Hepatic stellate cell (primary cell): ENCODE measurements at places on chromosomes 12 and 14.

DNA sequence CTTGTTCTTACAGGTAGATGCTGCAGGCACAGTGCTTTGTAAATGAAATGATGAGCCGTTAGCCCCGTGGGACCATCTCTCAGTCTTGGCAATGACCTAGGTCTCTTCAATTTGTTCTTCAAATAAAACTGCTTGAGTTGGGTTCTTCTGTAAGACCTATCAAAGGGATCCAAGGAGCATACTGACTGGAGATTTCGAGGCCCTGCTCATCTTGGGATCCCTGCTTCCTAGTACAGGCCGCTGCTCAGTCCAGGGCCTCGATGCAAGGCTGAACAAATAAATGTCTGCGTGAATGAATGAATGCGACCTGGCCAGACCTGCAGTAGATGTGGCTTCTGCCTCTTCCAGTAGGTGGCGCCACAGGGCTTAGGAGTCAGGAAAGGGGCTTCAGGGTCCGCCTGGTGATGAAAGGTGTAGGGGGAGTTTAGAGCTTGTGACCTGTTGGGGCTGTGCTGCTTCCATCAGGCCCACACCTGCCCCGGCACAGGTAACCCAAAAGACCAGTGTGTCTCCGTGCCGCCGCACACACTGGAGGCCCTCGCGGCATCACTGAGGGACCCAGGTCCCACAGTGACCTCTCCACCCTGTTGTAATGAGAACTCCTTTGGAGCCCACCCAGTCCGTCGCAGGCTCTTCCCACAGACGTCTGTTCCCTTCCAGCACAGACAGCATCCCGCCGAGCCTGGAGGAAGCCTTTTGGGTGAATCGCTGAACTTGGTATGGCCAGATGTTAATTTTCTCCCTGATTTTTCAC lies 4.4 kb downstream of the CACNA1C start:
- peak; percentile 34 for DNase-seq

- no peak for DNase-seq
These were observed 10.6 kb upstream of the MAP4K5 start for GRCh38 chr14:50542941-50543418.

DNA sequence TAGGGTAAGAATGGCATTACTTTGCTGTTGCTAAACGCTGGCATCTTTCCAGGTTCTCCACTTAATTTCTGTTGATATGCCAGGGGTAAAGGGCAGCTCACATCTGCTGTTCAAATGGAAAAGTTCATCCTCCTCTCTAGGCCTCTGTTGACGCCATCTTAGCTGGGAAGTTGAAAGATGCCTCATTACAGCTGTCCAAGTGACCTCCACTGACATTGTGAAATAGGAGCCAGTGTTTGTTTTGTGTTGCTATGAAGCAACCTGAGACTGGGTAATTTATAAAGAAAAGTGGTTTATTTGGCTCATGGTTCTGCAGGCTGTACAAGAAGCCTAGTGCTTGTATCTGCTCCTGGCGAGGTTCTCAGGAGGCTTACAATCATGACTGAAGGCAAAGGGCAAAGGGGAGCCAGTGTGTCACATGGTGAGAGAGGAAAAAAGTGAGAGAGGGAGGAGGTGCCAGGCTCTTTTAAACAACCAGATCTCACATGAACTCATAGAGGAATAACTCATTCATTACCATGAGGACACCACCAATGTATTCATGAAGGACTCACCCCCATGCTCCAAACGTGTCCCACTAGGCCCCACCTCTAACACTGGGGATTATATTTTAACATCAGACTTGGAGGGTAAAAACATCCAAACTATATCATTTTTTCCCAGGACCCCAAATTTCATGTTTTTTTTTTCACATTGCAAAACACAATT lies 3.2 kb upstream of the ADAM21 start:
- DNase-seq, result peak; percentile 5

DNA sequence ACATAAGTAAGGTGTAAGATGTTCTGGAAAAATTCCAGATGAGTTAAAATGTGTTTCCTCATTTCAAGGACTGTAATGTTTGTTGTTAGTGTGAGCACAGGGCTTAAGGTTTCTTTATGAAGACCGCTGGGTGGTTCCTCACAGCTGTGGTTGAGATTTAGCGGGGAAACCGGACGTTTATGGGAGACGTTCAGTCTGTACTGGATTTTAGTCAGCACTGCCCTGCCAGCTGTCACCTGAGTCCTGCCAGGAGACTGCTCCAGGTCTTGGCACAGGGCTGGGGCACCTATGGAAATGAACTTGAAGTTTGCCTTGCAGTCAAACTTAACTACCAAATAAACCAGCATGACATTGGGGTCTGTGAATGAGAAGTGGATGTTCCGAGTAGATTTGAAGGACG lies 555.2 kb downstream of the DIO2 start:
- DNase-seq, result no peak

- DNase-seq, result no peak
These were observed 4.7 kb downstream of the EXOC3L4 start for GRCh38 chr14:103099081-103099732.

- DNase-seq, result no peak
These were observed 124.6 kb downstream of the PRKD1 start for GRCh38 chr14:29803045-29803444.

DNA sequence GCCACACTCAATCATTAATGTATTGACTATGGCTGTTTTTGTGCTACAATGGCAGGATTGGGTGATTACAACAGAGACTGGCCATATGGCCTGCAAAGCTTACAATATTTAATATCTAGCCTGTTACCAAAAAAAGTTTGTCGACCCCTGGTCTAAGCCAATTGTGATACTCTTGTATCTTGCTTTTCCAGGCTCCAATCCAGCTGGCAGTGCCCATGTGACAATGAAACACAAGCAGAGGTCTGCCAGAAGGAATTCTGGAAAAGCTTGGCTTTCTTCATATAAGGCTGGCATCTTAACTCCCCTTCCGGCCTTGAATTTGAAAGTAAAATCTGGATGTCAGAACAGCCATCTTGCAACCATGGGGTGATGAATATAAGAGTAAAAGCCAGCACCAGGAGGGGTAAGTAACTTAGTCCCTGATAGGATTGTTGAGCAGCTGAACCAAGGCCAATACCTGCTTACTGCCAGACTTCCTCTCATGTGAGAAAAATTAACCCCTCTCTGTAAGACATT lies 458.7 kb downstream of the TMTC2 start:
- no peak for DNase-seq

- no peak for DNase-seq
These were observed 8.2 kb upstream of the ATG101 start for GRCh38 chr12:52061470-52062166.

GRCh38 chr12:106645074-106645421 lies 62.2 kb downstream of the RFX4 start:
- no peak for DNase-seq

DNA sequence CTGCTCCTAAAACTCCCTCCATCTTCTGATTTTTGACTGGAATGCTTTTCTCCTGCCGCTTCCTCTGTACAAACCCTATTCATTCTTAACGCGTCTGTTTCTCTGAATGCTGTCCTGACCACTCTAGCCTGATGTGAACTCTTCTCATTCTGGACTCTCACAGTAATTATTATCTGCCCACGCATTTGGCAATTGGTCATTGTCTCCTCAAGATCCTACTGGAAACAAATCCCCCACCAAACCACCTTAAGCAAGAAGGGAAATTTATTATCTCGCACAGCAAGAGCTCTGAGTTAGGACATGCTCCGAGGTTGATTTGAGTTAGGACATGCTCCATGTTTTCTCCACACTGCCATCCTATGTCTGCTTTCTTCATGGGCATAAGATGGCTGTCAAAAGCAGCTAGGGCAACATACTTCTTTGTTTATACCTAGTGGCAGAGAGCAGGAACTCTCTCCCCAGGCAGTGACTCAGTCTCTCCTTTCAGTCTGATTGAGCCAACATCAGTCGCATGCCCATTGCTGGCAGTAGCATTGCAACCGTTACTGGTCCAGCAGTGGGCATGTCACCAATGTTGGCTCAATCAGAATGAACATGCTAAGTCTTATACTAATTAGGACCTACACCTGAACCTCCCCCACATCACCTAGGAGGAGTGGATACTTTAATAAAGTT lies 102.2 kb downstream of the SSPN start:
- no peak for DNase-seq

GRCh38 chr12:102602521-102602920 lies 122.2 kb upstream of the IGF1 start:
- no peak for DNase-seq

- no peak for DNase-seq
These were observed 7.2 kb downstream of the MVK start for GRCh38 chr12:109580684-109581333.

DNA sequence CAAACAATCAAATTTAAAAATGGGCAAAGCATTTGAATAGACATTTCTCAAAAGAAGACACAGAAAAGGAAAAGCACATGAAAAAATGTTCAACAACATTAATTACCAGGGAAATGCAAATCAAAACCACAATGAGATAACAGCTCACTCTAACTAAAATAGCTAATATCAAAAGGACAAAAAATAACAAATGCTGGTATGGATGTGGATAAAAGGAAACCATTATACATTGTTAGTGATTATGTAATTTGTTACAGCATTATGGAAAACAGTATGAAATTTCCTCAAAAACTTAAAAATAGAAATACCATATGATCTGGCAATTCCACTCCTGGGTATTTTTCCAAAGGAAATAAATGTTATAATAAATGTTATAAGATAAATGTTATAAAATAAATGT lies 52.9 kb downstream of the DUSP6 start:
- DNase-seq, result no peak

DNA sequence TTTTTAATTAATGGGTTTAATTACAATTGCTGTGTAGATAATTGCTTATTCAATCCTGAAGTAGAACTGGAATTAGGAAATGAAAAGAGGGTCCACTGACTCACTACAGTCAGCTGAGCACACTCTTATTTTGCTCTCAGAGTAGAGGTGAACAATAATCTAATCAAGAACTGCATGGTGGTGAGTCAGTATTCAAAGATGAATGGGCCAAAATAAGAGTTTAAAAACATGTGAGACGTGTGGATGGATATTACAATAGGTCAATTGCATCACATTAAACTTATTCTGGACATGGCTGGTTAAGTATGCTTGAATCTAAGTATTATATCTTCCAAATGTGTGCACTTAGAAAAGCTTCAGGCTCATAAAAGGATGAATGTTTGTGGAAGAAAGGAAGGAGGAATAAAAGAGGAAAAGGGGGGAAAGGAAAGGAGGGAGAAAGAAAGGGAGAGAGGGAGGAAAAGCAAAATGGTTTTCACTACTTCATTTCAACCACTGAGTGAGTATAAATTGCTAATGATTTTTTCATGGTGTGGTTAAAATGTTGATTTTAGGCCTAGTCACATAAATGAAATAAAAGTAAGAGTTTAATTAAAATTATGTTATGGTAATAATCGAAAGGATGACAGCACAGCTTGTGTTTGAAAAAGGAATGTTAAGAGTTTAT lies 27.0 kb upstream of the EEA1 start:
- no peak for DNase-seq

DNA sequence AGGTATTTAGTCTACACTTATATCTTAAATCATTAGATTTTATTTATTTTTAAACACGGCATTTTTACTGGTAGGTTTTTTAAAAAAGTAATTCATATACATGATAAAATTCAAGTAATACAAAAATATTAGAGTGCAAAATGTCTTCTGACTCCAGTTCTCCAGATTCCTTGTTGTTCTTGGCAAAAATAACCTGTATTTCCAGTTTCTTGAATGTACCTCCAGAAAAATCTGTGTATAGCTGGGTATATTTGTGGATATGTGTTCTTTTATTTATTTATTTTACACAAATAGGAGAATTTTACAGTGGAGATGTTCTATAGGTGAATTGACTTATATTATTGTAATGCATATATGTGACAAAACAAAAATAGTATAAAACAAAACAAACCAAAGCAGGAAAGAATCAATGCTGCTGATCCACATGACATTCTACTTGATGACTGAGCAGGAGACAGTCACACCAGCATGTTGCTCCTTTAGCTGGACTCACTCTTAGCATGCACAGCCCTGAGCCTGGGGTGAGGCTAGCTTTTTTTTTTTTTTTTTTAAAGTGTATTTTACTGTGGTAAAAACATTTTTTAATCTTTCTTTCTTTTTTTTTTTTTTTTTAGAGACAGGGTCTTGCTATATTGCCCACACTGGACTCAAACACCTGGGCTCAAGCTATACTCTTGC lies 42.2 kb upstream of the SLC38A2 start:
- DNase-seq, result no peak

DNA sequence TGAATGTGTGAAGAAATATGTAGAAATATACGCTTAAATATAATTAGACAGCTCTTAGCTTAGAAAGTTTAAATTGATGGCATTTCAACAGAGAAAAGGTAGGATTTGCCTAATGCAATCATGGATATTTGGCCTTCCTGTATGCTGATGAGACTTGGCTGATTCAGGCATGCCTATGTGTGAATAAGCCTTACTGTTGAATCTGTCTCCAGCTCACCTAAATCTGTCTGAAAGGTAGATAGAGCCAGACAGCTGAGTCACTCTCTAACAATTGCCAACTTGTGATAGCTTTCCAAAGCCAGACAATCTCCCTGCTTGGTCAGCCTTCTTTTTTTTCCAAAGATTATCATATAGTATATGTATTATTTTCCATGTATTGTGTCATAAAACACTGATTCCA lies 92.8 kb upstream of the FLRT2 start:
- DNase-seq, result no peak

- no peak for DNase-seq
These were observed 211.7 kb upstream of the PRICKLE1 start for GRCh38 chr12:42801271-42801670.

DNA sequence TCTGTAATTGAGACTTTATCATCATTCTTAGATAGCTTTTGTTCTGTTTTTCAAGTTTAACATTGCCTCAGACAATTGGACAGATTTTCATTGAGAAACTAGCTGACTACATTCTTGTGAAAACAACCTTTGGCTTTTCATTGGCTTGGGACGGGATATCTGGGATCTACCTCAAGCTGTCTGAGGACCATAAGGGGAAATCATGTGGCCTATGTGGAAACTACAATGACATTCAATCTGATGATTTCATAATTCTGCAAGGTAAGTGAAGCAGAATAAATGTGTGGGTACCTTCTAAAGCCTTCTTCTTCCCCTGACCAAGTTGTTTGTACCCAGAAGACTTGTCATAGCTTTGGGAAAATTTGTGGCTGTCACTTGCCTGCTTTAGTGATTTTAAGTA lies 133.5 kb downstream of the OTOGL start:
- no peak for DNase-seq

- DNase-seq, result no peak
These were observed 2.2 kb downstream of the FIGNL2 start for GRCh38 chr12:51846271-51846691.

DNA sequence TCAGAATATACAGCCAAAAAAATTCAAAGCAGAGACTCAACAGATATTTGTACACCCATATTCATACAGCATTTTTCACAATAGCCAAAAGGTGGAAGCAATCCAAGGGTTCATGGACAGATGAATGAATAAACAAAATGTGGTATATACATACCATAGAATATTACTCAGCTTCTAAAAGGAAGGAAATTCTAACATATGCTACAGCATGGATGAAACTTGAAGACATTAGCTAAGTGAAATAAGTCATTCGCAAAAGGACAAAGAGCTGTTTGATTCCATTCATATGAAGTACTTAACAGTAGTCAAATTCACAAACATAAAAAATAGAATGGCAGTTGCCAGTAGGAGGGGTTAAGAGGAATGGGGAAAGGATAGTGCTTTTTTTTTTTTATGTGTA lies 91.8 kb upstream of the ARID2 start:
- no peak for DNase-seq

GRCh38 chr12:40831916-40832315 lies 139.7 kb downstream of the CNTN1 start:
- DNase-seq, result no peak
